ENCODE measurements at places on chromosomes 5 and 9.
A peak's percentile ranks its signal among the peaks of the same experiment; 100 is the strongest.

GRCh38 chr5:116773926-116774325, 199.3 kb upstream of the SEMA6A start:
- no peaks in the 10 kb centered on the region for H3K27me3 ChIP-seq
- H3K36me3 ChIP-seq: no peaks in the 10 kb centered on the region
- no peak for DNase-seq
- H3K4me3 ChIP-seq: no peak overlapping the region
- no peaks in the 10 kb centered on the region for H3K4me1 ChIP-seq
- H3K27ac ChIP-seq: no peak overlapping the region

DNA sequence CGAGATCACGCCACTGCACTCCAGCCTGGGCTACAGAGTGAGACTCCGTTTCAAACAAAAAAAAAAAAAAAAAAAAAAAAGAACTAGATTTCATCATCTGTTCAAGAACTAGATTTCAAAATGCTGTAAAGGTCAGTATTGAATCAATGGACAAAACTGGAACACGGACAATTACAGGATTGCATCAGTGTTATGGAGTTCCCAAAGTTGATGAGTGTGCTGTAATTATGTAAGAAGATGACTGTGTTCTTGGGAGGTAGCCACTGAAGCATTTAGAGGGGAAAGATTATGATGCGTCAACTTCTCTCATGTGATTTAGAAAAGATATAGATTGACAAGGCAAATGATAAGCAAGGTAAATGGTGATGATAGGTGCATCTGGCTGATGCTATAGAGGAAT, 6.5 kb downstream of the FAM240B start:
- no peak for DNase-seq
- no peak overlapping the region for H3K27ac ChIP-seq
- no peaks in the 10 kb centered on the region for H3K4me1 ChIP-seq
- no peaks in the 10 kb centered on the region for H3K36me3 ChIP-seq

DNA sequence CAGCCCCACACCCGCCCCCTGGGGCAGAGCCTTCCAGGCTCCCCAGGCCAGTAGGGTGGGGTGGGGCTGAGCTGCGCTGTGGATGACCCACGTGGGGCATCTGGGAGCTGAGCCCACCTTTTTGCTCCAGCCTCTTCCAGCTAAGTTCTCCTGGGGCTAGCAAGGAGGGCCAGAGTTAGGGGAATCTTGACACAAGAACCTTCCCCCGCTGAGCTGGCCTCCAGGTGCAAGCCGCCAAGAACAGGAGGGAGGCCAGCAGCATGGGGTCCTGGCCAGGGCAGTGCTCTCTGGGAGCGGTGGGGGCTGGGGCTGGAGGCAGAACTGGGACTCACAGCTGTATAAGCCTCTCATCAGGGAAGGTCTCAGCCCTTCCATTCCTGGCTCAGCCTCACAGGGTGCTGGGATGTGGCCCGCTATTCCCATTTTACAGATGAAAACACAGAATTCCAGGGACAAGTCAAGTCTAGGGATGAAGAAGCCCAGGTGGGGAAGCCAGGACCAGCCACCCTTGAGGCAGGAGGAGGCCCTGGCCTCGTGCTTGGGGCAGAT, 21.5 kb downstream of the SARDH start:
- H3K4me3 ChIP-seq: no peak overlapping the region
- H3K27me3 ChIP-seq: no peaks in the 10 kb centered on the region
- no peak overlapping the region for H3K27ac ChIP-seq
- peaks cover 7% of the 10 kb centered on the region for H3K4me1 ChIP-seq

GRCh38 chr5:157157293-157157891, 8.7 kb downstream of the GARIN3 start:
- H3K4me3 ChIP-seq: no peak overlapping the region
- H3K4me1 ChIP-seq: no peaks in the 10 kb centered on the region
- H3K27me3 ChIP-seq: no peaks in the 10 kb centered on the region
- H3K36me3 ChIP-seq: no peaks in the 10 kb centered on the region

GRCh38 chr9:81588148-81588871, 101.0 kb downstream of the TLE1 start:
- H3K27ac ChIP-seq: peak overlapping the region; percentile 71
- peaks cover 81% of the 10 kb centered on the region for H3K36me3 ChIP-seq

DNA sequence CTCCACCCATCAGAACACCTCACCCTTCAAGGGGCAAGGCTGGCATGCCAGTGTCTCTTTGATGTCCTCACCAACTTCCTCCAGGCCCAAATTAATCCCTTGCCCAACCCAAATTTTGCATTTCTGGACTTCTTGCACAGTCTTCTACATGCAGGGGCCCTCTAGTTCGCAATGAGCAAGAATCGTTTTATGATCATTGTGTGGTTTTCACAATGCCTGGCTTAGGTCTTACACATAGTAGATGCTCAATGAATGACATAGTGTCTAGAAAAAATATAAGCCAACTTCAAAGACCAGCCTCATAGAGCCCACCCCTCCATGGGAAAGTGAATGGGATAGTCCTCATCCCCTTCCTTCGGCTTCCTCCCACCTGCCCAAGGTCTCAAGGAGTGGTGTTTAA, 9.8 kb upstream of the ESM1 start:
- no peak for DNase-seq
- H3K4me3 ChIP-seq: no peak overlapping the region
- no peak overlapping the region for H3K27ac ChIP-seq
- no peaks in the 10 kb centered on the region for H3K27me3 ChIP-seq

- H3K4me1 ChIP-seq: no peaks in the 10 kb centered on the region
- H3K4me3 ChIP-seq: no peak overlapping the region
- DNase-seq: no peak
- H3K36me3 ChIP-seq: peaks cover 94% of the 10 kb centered on the region
- H3K27me3 ChIP-seq: no peaks in the 10 kb centered on the region
These were observed 55.0 kb downstream of the CD180 start for GRCh38 chr5:67141644-67142043.

DNA sequence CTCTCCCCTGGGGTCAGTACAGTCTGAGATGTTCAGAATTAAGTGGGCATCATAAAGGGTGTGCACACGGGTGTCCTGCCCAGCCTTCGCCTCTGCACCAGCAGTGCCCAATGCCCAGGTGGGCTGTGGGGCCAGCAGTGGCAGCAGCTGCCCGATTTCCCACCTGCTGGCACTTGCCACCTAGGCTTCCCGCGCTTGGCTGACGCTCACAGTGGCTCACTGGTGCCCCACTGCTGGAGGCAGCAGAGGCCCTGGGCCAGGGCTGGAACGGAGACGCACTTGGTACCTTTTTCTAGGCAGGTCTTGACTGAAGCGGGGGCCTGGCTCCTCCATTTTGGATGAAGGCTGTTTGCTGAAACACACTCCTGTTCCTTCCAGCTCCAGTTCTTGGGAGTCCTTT, 17.0 kb downstream of the MRNIP start:
- DNase-seq: no peak
- H3K27ac ChIP-seq: no peak overlapping the region
- H3K27me3 ChIP-seq: no peaks in the 10 kb centered on the region
- H3K4me3 ChIP-seq: no peak overlapping the region
- H3K4me1 ChIP-seq: peaks cover under 1% of the 10 kb centered on the region

DNA sequence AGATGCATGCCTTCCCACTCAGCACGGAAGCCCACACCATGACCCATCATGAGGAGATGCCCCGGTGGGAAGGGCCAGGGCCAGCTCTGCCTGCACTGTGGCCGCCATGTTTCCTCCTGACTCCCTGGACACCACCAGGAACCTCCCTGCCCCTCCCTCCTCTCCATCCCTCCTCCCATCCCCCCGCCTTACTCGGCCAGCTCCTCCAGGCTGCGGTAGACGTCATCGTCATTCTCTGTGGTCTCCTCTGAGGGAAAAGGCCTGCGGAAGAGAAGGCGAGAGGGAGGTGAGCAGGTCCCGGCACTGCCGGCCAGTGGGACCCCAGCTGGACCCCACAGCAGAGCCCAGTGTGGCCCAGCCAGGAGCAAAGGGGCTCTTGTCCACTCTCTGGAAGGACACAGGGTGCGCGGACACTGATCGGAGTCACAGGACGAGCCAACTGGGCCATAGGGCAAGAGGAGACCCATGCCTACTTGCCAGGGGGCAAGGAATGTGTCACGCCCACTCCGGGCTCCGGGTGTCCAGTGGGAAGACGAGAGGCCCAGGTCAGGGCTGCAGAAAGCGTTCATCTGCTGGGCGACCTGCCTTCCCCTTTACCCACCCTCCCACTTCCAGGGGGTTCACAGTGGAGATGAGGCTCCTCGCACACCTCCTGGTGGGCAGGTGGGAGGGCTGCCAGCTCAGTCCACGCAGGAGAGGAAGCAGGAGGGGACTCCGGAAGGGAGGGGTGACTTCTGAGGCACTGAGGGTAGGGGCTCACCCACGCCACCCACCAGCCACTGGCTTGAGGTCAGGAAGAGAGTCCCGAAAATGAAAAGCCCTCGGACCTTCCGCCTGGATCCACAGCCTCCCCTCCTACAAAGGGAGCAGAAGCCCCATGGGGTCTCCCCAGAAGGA, 96.2 kb upstream of the SARDH start:
- no peaks in the 10 kb centered on the region for H3K4me1 ChIP-seq
- DNase-seq: no peak
- H3K36me3 ChIP-seq: peaks cover 7% of the 10 kb centered on the region

DNA sequence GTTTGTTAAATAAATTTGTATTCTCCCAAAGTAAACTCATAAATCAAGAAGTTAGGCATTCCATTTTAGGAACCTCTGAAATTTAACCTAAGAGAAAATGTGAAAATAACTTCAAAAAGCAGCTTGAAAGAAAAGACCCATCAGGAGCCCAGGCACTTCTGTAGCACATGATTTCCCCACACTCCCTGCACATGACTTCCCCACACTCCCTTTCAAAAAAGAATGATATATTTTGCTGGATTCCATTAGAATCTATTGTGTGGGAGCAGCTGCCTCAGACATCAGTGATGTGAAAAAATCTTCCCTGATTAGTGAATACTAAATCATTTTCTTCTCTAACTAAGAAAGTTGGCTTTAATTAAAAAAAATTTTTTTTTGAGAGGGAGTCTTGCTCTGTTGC, 83.3 kb downstream of the GLDC start:
- no peaks in the 10 kb centered on the region for H3K4me1 ChIP-seq
- H3K36me3 ChIP-seq: no peaks in the 10 kb centered on the region
- DNase-seq: no peak
- H3K27me3 ChIP-seq: no peaks in the 10 kb centered on the region
- no peak overlapping the region for H3K4me3 ChIP-seq
- no peak overlapping the region for H3K27ac ChIP-seq
